ENCODE measurements at places on chromosomes 4 and X. TPM values are rescaled to one million over a fixed set of nuclear protein-coding genes. Genes with fewer than 3 reads are reported as not detected.

Gene MID1
- 16.2 TPM for total RNA-seq

Gene C4orf50
- 0.49 TPM for total RNA-seq

Gene SSX3
- total RNA-seq: not detected

Gene CHST7
- 20.6 TPM for total RNA-seq

Gene MAGEA8
- not detected for total RNA-seq

Gene PPEF2
- total RNA-seq: not detected

Gene DIPK2B
- total RNA-seq: 22.1 TPM

Gene GPR34
- 3.2 TPM for total RNA-seq

Gene AWAT2
- not detected for total RNA-seq

Gene DRD5
- not detected for total RNA-seq

Gene NHS
- 8.3 TPM for total RNA-seq

Gene ZNF81
- 6.9 TPM for total RNA-seq

Gene TMPRSS11A
- total RNA-seq: 26.0 TPM

Gene HSFX4
- total RNA-seq: not detected

Gene MAGEB17
- total RNA-seq: not detected

Gene VEGFC
- total RNA-seq: 14.2 TPM

Gene KIAA1210
- not detected for total RNA-seq

Gene DCAF12L1
- total RNA-seq: not detected

Gene TREX2
- 9.6 TPM for total RNA-seq

Gene MAOA
- total RNA-seq: 102 TPM

Gene BTK
- 4.4 TPM for total RNA-seq

Gene GUCY2F
- not detected for total RNA-seq

Gene REELD1
- 0.74 TPM for total RNA-seq

Gene SHROOM4
- total RNA-seq: 10.1 TPM

Gene IL2RG
- total RNA-seq: 4.2 TPM

Gene ZMYM3
- total RNA-seq: 27.0 TPM

Gene MAGEA12
- total RNA-seq: not detected

Gene FGB
- not detected for total RNA-seq

Gene SLC10A4
- 6.6 TPM for total RNA-seq

Gene HPRT1
- 14.5 TPM for total RNA-seq

Gene PDZD11
- total RNA-seq: 33.4 TPM

Gene IL2
- not detected for total RNA-seq

Gene ADH1C
- 25.3 TPM for total RNA-seq
